NCI-H526 treated with DMSO at 0.1 percent for 48 hours (cell line): ENCODE measurements at places on chromosomes 1 and 21.
A peak's percentile ranks its signal among the peaks of the same experiment; 100 is the strongest.

- DNase-seq: no peak
These were observed 74.5 kb downstream of the S1PR1 start for GRCh38 chr1:101311146-101311920.

DNA sequence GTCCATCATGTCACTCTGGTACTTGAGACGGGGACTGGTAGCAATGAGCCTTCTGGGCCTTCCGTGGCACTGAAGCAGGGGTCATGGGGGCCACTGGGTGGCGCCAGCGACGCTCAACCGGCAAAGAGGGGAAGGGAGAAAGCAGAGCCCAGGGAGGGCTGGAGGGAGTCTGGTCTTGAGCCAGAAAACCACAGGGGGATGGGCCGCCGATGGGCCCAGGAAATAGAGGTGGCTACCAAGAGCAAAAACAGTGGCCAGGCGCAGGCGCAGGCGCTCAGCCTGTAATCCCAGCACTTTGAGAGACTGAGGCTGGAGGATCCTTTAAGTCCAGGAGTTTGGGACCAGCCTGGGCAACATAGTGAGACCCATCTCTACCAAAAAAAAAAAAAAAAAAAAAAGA is 21.8 kb downstream of the EXOC8 start:
- no peak for DNase-seq

- DNase-seq: no peak
These were observed 9.8 kb downstream of the CLCC1 start for GRCh38 chr1:108953452-108953851.

DNA sequence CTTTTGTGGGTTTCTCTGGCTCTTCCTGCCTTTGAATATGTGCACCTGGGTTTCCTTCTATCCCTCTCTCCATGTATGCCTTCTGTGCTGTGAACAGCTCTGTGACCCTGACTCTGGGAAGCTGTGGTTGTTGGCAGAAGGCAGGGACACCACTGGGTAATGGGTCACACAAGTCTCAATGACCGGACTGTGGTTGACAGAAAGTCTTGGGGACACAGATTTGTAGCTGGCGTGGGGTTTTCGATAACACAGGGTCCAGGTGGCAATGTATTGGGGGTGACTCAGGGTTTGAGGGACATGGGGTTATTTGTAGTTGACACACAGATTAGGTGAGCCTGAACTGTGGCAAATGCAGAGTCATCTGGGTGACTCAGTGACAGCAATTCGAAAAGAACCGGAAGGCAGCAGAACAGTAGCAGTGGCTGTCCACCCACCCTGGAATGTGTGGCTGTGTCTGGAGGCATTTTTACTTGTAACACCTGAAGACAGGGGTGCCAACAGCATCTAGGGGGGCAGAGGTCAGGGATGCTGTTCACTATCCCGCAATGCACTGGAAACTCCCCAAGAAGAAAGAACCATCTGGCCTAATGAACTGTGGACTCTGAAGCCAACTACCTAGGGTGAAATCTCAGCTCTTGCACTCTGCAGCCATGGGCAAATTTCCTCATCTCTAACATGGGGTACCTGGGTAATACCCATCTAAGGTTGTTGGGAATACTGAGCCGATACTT is 13.0 kb upstream of the SLC6A9 start:
- DNase-seq: no peak

DNA sequence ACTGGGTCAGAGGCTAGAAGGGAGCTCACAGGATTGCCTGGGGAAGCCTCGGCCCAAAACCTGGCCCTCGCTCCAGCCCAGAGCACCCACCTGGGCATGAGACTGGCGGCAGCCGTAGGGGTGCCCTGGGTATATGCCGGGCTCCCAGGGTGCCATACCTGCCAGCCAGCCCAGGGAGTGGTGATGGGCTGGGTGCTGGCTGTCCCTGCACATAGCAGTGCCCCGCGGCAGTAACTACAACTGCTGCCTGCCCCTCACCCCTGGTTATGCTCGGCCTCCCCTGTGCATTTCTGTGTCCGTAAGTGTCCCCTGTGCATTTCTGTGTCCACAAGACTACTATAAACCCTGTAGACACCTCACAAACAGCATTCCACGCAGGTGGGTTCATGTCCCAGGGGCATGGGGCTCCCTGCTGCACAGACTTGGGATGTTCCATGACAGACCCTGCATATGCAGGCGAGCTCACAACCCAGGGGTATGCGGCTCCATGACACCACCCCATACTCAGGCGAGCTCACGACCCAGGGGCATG is 5.8 kb upstream of the SPATC1L start:
- DNase-seq: no peak

DNA sequence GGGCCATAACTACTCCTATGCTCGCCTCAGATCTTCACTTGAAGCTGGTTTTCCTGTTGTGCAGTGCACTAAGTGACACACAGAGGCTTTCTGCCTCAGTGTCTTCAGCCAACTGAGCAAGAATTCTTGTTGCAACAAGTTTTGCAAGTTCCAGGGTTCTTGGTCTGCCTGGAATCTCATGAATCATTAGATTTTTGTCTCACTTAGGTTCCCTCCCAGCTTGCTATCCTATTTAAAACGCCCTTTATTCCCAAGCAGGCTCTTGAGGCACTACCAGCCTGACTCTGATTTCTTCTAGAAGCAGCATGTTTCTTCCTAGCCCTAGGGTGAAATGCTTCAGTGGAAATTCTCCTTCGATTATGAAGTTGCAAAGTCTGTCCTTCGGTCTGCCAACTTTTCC is 158.8 kb downstream of the C1orf21 start:
- DNase-seq: no peak

DNA sequence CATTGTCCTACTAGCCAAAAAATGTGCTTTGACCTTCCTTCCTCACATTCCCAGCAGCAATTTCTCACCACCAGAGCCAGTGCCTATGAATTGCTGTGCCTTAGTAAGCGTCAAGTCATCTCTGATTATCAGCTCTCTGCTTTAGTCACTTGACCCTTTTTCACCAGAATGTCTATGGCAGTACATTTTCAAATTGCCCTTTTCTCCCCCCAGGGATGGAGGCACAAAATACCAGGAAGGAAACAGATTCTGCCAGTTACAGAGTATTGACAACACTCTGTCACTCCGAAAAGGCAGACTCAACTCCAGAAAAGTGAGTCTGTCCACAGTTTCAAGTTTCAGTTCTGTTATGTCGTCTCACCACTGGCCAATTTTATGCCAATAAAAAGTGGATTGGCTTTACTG is 167.4 kb downstream of the TNFSF18 start:
- no peak for DNase-seq

DNA sequence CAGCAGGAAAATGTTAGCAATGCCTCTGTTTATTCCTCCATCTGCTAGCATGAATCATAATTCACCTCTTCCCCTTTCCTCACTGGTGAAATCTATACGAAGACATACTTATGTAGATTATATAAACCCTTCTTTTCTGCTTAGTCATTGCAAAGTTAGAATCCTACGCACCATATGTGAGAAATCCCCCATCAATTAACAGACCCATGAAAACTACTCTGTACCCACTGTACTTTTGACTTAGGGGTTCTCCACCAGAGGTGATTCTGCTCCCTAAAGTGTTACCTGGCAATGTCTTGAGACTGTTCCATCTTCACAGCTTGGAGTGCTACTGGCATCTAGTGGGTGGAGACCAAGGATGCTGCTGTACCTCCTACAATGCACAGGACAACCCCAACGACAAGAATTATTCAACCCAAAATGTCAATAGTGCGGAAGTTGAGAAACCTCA is 49.6 kb upstream of the KCTD3 start:
- no peak for DNase-seq

DNA sequence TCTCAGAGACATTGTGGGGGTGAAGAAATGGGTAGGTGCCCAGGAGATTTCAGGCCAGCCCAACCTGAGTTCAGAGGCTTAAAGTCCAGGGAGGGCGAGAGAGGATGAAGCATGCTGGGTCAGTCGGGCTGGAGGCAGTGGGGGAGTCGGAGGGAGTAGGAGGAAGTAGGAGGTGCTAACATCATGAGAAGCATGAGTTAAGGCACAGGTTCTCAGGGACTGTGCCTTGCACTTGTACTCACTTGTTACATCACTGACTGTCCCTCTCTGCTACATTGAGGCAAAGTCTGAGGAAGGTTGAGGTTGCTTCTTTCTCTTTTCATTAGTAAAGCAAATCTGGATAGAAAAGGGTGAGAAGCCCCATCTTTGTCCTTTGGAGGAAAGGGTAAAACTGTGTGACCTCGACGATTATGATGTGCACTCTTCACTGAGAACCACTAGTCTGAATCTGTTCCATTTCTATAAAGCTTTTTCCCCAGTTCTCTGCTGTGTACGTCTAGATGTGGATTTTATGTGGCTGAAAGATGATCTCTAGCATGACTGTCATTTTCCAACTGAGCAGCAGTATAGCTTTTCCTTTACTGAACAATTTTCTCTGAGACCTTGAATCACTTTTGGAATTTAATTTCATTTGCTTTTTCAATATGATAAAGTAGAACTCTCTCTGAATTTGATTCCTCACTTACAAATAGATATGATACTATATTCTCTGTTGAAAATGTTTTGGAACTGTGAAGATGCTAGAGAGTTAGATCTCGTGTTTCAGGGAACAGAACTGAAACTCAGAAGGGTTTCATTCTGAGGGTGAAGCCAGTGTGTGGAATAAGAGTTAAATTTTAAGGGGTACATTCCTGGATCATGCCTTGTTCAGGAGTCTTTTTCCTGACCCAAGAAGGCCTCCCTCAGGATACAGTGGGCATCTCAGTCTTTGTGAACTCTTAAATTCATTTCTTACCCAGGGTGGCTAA is 94.6 kb downstream of the FGGY start:
- DNase-seq: no peak

GRCh38 chr1:206656936-206657335 is 21.6 kb downstream of the DYRK3 start:
- DNase-seq: no peak

DNA sequence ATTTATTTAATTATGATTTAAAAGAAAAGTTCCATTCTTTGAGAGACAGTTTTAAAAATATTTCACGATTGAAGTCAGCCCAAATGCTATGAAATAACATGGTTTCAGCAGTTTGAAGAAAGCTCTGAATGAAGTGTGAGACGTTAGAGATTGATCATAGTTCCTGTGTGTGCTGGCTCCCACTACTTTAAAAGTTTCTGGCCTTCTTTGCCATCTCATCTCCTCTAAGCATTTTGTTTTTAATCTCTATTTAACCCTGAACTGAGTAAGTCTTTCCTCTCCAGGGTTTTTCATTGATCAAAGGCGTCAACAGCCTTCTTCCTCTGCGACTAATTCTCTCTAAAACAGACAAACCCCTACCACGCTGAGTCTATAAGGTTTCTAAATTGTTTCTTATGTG is 225.3 kb upstream of the B3GALT2 start:
- no peak for DNase-seq

GRCh38 chr1:32713081-32713480 is 10.5 kb upstream of the SYNC start:
- DNase-seq: no peak

DNA sequence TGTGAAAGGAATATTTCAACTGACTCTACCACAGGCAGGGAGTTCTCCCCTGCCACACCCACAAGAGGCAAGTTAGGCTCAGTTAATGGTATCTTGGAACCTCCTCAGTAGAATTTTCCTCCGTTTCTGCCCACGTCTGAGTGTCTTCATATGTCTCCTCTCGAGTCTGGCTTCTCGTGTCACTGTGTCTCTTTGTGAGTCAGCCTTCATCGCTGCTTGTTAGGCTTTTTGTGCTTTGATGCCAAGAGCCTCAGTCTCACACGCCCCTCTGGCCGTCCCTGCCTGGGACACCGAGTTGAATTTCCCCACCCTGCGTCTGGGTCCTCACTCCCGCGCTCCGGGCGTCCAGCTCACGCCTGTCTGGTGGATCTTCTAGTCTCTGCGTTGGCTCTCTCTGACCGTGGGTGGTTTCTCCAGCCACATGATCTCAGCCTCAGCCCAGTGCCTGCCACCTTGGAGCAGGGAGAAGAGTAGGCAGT is 125.7 kb upstream of the GADD45A start:
- no peak for DNase-seq

DNA sequence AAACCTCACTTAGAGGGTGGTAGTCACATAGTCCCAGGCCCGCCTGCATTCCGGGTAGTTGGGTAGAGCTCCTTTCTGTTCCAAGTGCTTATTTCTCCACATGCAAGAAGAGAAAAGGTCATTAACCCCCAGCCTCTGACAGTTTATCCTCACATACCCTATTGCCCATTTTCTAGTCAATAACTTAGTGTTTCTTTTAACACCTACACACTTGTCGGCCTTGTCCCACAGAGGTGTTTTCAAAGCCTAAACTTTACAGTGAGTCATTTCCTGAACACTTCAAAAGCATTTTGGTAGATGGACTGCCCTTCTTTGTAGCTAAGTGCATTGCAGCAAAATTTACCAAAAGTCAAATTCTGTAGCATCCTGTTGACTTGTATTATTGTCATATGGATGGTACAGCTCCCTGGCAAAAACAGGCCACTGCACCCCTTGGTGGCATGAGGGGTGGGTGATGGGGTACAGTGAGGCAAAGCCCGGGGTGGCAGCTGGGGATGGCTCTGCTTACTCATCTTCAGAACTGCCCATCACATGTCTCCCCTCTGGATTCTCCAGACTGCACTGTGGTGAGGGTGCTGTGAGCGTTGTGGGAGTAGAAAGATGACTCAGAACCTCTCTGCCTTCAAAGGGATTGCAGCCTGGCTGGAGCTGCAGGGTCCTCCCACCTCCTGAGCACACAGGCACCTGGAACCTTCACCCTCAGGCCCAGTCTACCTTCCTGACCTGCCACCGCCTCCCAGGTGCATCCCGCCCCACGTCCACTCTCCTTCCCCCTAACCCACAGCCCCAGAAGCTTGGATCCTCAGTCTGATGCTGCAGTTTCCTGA is 45.8 kb upstream of the DMRTB1 start:
- no peak for DNase-seq

- no peak for DNase-seq
These were observed 1144.1 kb upstream of the ADGRL2 start for GRCh38 chr1:80656641-80657040.

- no peak for DNase-seq
These were observed 124.6 kb downstream of the BACH1 start for GRCh38 chr21:29423099-29423870.

GRCh38 chr1:41241749-41242341 is at the start of gene SCMH1:
Gene SCMH1, minus strand, starts transcription at chr1:41242306. Its CDS starts 56,173 bp downstream, at chr1:41186133.
- peak; percentile 29 for DNase-seq

GRCh38 chr1:191971447-191971846 is 186.8 kb upstream of the RGS18 start:
- no peak for DNase-seq

- DNase-seq: no peak
These were observed 13.3 kb upstream of the SIPA1L2 start for GRCh38 chr1:232643251-232643650.
